ENCODE measurements at places on chromosomes 7 and 10.
A peak's percentile ranks its signal among the peaks of the same experiment; 100 is the strongest.

DNA sequence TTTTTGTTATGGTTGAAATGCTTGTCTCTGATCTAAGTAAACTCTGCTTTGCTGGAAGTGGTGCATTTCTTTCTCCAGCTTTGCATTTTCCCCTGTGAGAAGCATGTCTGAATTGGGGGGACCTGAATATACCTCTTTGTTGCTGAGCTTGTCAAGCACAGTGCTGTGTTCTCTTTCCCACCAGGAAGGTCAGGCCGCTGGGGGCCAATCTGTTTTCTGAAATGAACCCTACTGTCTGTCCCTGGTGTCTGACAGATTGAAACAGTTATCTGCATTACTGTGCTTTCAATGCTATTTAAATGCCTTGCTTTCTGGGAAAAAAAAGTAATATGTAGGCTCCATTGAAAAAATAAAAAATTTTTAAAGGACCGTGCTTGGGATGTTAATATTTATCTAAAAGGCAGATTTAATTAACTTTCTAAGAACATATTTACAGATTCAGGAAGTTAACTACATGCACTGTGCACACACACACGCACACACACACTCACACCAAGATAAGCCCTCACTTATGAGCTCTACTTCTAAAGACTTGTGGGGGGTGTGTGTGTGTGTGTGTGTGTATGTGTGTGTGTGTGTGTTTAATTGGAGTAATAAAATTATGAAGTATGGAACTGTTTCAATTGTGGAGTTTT is 127.0 kb upstream of the FZD1 start:
- DNase-seq, result no peak

GRCh38 chr7:91940171-91940570 is 491 bp upstream of the AKAP9 start:
- peak; percentile 42 for DNase-seq

DNA sequence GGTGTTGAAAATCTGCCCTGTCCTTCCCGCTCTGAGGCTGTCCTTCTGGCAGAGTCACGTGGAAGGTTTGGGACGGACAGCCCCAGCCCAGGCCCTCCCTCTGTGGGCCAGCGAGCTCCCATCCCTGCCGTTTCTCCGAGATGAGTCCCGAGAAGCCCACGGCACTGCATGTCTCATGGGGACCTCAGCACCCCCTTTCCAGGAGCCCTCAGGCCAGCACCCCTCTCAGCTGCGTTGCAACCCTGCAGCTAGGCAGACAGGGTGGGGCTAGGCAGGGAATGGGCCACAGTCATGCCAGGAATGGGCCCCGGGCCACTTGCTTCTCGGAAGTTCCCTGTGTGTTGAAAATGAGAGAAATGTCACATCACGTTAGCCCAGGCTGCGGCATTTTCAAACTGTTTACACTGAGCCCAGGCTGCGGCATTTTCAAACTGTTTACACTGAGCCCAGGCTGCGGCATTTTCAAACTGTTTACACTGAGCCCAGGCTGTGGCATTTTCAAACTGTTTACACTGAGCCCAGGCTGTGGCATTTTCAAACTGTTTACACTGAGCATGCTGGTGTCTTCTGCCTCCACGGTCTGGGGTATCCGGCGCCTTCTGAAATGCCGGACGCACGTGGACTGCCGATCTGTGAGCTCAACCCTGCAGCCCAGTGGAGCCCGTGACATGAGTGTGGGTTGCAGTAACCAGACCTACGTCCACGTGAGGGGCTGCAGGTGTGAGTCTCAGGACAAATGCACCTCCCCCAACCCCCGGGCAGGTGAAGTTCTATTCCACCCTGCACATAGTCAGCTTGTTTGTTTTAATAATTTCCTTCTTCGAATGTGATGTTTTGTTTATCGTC is 42.6 kb downstream of the FAM20C start:
- DNase-seq, result no peak

- DNase-seq, result no peak
Measured at GRCh38 chr10:51005551-51005950, 68.7 kb upstream of the PRKG1 start.

DNA sequence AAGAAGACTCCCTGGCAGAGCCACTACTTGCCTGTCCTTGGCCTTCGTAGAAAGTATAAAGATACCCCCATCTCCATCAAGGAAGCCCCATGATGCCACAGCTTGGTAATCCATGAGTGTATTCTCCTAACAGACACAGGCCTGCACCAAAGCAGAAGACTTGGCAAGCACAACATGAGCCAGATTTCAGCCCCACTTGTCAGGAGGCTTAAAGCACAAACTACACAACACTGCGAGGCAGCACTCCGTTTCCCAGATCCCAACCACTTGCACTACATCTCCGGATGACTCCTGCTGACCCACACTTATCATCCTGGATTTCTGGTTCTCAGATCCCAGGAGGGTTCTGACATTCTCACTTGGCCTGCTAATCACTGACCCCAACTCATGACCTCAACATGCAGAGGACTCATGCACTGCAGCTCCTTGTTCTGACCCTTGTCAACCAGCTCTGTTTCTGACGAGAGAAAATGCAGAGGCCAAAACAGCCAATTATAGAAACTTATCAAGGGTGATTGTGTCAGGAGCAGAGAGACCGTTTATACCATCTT is 100.8 kb downstream of the RELN start:
- no peak for DNase-seq

GRCh38 chr7:2754086-2754485 is 66.1 kb downstream of the AMZ1 start:
- no peak for DNase-seq

- DNase-seq, result no peak
Measured at GRCh38 chr10:132855889-132856288, 69.9 kb upstream of the NKX6-2 start.

GRCh38 chr10:12208460-12208859 is 12.5 kb downstream of the CDC123 start:
- no peak for DNase-seq

GRCh38 chr7:38211940-38212339 is 33.9 kb downstream of the STARD3NL start:
- DNase-seq, result no peak

- DNase-seq, result no peak
Measured at GRCh38 chr7:81226234-81226633, 307.4 kb upstream of the SEMA3C start.

DNA sequence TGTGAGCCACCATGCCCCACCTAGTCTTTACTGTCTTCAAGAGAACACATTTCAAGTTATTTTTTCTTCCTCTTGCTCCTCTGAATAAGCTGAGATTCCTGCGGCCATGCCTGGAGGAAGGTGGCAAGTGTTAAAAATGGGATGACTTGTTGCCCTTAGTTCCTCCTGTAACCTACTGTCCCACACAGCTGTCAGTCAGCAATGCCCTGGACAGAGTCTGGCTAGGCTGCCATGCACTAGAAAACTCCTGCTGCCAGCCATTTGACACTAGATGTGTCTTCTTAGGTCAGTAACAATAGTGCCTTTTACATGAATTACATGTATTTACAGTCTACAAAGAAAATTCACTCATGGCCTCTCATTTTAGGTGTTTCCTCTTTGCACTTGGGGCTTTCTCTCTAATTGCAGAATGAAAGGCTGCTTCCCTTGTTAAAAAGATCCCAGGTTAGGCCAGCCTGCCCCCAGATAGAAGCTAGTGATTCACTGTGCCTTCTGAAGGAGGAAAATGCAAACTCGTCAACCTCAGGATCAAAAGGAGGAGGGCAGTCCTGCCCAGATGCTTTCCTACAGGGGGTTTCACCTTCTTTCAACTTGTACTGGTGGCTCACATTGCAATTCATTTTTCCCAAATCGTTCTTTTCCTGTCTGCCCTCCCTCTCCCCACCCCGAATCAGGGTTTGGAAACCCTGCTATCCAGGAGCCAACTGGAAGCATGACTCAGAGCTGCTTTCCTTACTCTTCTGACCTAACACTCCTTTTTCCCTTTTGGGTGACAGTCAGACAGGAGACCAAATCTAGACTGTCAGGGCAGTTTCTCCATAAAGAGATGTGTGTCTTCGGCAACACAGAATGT is 136.6 kb downstream of the SPAG6 start:
- peak; percentile 26 for DNase-seq

DNA sequence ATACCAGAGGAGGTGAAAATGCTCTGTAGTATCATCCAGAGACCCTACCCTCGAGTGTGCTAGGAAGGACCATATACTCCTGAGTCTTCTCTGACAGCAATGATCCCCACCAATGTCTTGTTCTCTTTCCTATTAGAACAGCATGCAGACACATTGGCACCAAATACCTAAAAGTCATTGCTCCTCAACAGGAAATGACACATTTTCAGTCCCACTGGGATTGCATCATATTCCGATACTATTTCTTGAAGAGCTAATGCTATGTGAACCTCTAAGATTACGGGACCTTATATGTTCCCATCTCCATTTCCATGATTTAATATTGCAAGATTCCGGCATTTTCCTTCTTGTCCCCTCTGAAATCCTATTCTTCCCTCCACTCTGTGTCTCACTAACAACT is 177.4 kb downstream of the NRP1 start:
- peak; percentile 69 for DNase-seq

- DNase-seq, result no peak
Measured at GRCh38 chr7:90229682-90230081, 15.3 kb upstream of the CFAP69 start.
